Neural progenitor cell (in vitro differentiated cells): ENCODE measurements at places on chromosomes 5 and 9.

- H3K36me3 ChIP-seq, result peaks cover 31% of the 10 kb centered on the region
- DNase-seq, result no peak
- no peaks in the 10 kb centered on the region for H3K4me1 ChIP-seq
- no peak overlapping the region for H3K27ac ChIP-seq
Observed at GRCh38 chr9:92276331-92277032, 17.0 kb downstream of the IARS1 start.

- peak within 1 kb of the TSS; percentile 84 for H3K4me3 ChIP-seq
- H3K27me3 ChIP-seq, result no peaks in the 10 kb centered on the region
Observed at GRCh38 chr5:66144074-66144833, at the start of gene SREK1. TSS of gene SREK1 (plus strand) at chr5:66144300. CDS start at chr5:66144377, 77 bp downstream.

DNA sequence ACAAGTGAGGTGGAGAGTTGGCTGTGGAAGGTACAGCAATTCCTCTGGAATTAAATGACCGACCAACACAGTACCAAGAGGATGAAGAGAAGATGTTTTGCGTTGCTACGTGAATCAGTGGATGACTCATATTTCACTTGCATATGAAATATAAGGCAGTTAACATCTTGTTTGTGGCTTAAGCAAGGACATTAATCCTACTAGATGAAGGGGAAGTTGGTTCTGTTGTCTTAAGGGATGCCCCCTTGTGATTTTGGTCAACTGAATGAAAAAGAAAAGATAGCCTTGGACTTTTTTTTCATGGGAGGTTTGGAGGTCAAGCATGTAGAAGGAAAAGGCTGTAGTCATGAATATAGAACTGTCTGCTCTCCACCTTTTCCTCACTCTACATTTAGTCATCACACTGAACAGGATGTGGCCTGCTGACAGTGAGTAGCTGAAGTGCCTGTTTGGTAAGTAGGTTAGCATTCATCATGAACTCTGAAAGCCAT lies 33.9 kb downstream of the VLDLR start:
- no peaks in the 10 kb centered on the region for H3K36me3 ChIP-seq
- H3K4me1 ChIP-seq, result no peaks in the 10 kb centered on the region
- no peak for DNase-seq
- H3K27ac ChIP-seq, result no peak overlapping the region
- H3K27me3 ChIP-seq, result no peaks in the 10 kb centered on the region

- no peaks in the 10 kb centered on the region for H3K36me3 ChIP-seq
- no peak overlapping the region for H3K4me3 ChIP-seq
- H3K27ac ChIP-seq, result no peak overlapping the region
- peaks cover 5% of the 10 kb centered on the region for H3K4me1 ChIP-seq
Observed at GRCh38 chr5:76299592-76299991, 103.5 kb upstream of the IQGAP2 start.

DNA sequence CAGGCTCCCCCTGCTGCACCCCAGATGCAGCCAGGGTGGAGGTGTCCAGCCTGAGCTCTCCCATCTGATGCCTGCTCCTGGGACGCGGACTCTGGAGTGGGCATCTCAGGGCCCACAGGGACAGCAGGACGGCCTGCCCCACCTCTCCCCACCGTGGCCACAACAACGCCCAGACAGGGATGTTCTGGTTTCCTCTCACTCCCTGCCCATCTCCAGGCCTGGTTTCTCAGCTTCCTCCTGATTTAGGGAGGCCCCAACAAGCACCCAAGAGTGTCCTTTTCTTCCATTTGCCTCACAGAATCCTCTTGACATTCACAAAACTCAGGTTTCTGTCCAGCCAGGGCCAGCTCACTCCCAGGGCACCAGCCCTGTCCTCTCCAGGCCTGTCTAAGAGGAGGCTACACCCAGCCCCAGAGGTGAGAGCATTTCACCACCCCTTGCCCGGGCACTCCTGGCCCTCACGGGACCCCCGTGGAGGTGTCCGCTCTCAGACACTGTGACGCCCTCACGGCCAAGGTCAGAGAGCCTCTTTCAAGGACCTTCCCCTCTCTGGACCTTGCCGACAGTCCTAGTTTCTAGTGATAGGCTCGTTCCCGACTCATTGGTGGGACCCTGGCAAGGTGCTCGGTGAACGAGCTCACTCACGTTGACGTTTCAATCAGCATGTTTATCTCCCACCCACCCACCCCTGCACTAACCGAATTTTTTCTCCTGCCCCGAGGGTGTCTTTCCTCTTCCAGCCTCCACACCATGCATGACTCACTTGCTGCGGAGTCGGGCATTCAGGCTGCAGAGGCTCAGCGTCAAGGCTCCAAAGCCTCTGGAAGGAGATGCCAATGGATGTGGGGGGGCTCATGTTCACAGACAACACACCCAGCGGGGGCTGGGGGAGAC lies 62.0 kb upstream of the UNC5A start:
- H3K36me3 ChIP-seq, result no peaks in the 10 kb centered on the region
- no peak overlapping the region for H3K27ac ChIP-seq
- H3K4me1 ChIP-seq, result peaks cover 23% of the 10 kb centered on the region
